ENCODE measurements at places on chromosomes 12 and 14.
A peak's percentile ranks its signal among the peaks of the same experiment; 100 is the strongest.

DNA sequence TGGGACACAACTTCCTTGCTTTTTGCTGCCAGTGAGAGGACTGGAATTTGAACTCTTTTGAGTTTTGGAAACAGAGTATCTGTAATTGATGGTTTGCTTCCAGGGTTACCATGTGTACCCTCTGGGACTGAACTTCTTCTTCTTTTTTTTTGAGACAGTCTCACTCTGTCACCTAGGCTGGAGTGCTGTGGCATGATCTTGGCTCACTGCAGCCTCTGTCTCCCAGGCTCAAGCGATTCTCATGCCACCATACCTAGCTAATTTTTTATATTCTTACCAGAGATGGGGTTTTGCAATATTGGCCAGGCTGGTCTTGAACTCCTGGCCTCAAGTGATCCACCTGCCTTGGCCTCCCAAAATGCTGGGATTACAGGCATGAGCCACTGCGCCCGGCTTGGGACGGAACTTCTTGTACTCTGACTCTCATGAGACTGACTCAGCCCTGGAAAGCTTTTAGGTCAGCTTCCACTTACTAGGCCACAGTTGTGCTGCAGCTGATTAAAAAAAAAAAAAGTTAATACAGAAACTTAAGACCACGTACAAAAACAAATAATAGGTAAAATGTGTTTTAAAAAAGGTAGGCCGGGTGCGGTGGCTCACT lies 15.8 kb downstream of the SEL1L start:
- no peak for DNase-seq

- DNase-seq = no peak
These were observed 53.8 kb downstream of the TRPV4 start for GRCh38 chr12:109779382-109779781.

DNA sequence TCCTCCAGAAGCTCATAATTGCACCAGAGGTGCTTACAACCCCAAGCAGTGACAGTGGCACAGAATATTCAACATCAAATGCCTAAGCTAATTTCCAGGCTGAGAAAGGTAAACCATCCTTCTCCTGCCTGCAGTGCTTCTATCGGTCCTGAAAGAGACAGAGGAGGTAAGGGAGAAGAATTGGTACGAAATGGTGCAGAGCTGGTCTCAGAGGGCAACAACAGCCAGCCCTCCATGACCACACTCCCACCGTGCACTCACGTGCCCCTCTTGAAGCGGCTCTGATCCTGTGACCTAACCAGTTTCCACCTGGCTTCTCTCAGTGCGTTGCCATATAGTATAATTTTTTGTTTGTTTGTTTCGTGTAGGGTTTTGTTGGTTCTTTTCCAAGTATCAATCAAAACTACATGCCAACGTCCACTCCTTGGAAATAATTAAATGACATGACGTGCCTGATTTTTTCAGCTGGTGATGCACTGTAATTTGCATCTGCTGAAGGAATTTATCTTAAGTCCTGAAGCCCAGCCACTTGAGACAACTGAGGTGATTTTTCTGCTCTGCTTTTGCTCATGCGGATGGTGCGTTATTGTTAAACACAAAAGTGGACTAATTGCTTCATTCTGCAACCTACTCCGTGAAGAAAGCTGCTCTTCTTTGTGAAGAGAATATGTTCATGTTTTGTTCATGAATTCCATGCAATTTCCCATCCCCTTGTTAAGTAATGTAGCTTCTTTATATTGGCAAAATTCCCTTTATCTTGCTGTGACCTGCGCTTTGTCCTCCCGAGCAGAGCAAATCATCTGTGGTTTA lies 1.3 kb upstream of the ATP2A2 start:
- DNase-seq = no peak

DNA sequence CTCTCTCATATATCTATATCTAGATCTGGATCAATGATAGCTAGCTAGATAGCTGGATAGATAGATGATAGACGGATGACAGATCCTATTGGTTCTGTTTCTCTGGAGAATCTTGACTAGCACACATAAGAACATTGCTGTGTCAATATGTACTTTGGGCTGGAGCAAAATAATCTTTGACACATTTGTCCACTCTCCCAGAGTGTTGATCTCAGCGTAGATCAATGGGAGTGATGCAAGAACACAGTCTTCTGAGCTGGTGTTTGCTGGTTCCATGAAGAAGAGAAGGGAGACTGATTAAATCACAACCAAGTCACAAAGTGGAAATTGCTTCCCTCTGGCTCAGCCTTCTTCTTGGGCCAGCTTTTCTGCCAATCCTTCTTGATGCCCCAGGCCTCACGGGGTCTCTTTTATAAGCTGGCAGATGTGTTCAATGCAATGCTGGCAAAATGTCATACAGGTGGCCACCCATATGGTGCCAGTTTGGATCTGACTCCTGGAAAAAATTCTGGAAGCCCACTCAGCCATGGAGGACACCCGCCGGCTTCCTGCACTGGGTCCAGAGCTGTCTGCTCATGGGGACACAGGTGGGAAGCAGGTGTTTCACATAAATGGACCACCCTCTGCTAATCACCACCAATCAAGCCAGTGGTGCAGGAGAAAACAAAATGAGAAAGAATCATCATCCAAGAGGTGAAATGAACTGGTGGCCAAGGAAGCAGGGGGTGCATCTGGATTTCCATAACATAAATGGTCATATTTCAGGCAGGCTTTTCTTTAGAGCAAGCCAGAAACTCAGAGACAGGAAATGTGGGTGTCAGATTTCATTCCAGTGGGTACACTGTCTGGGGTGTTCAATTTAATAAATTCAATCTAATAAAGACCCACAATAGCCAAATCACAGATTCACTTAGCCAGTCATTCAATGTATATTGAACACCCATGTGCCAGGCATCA lies 310.3 kb downstream of the DPF3 start:
- no peak for DNase-seq

DNA sequence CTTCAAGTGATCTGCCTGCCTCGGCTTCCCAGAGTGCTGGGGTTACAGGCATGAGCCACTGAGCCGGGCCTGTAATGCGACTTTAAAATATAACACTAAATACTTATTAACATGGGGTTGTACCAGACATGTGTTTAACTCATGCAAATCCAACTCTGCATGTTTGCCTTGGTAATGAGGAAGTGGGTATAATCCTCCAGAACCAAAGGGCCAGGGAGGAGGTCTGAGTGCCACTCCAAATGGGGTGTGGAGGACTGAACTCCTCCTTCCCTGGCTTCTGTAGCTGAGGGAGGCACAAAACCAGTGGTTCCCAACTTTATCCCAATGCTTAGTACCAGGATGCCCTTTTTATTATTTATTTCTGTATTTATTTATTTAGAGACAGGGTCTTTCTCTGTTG lies 61.6 kb upstream of the MED13L start:
- no peak for DNase-seq

GRCh38 chr12:108091679-108092051 lies 37.4 kb upstream of the WSCD2 start:
- no peak for DNase-seq

- no peak for DNase-seq
These were observed 379.8 kb upstream of the PRICKLE1 start for GRCh38 chr12:42969355-42969754.

- DNase-seq = no peak
These were observed 443.5 kb downstream of the TMTC2 start for GRCh38 chr12:83130178-83130577.

DNA sequence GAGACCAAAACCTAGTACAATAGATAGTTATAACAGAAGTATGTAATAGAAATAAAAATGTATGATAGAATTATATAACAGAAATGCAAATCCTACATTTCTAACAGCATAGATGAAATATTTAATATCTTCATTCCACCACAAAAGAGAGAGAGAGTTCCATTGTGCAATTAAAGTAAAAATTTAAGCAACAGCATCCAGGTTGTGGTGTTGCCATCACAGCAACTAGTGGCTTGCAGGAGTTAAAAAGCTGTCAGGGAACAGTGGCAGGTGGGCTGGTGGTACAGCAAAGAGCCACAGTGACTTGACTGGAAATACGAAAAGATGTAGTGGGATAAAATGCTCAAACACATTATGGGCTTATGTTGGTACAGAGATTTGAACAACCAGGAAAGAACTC lies 57.1 kb upstream of the MDM1 start:
- no peak for DNase-seq

GRCh38 chr12:99130808-99131553 lies 485.9 kb downstream of the APAF1 start:
- DNase-seq = peak; percentile 17

DNA sequence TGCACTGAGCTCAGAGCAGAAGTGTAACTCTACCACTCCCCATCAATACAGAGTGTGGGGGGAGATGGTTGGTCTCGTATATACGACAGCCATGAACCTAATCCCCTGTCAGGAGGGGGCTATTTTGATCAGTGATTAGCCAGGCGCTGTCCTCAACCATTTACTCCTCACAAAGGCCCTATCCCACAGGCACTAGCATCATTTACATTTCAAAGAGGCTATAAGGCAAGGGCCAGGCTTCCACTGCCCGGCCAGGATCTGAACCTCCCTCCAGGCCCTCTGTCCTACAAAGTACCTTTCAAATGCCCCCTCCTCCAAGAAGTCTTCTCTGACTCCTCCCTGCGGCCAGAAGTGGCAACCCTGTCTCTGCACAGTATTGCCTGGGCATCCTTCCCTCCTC lies 74.7 kb downstream of the ITPK1 start:
- DNase-seq = no peak

DNA sequence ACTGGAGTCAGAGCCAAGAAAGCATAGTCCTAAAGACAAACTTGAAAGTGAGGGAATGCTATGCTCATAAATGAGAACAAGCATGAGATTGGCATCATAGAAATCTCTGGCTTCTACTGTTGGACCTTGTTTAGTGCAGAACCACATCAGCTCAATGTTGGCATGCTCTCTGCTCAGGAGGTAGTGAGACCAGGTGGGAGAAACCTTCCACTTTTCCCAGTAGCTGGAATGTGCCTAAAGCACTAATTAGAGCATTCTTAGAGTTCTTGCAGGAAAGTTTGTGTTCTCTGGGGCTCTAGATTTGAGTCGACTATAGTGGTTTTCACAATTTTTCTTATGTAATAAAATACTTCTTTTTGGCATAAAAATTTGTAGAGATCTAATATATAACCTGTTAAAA lies 159.7 kb upstream of the PRICKLE1 start:
- DNase-seq = no peak

- no peak for DNase-seq
These were observed 22.2 kb downstream of the SLC41A2 start for GRCh38 chr12:104935886-104936285.

- DNase-seq = no peak
These were observed 238.2 kb upstream of the SSTR1 start for GRCh38 chr14:37969511-37969979.

GRCh38 chr12:101361455-101361854 lies 46.1 kb downstream of the ARL1 start:
- DNase-seq = no peak

DNA sequence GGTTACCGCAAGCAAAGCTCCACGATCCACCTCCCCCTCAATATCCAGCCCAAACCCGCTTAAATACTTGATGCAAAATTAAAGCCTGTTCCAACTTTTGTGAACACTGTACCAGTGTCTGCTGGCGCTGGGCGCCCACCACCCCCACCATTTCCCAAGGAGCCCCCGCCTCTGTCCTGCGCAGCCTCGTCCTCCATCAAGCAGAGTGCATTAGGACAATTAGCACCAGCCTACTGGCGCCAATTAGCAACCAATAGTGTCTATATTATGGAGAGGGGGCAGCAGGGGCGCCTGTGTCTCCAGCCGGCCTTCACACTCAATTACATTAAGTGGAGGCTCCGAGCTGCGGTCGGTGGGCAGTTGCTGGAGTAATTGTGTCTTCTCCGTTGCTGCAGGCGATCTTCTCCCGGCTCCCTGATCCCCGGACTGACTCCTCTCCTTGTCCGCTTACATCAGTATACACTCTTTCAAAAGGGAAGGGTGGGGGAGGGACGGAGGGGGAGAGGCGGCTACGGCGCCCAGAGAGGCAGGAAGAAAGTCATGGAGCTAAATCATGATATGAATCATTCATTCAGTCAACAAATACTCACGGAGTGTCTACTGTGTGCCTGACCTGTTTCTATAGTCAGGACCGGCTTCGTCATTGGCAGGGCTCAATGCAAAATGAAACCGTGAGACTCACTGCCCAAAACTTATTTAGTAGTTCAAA lies 707.3 kb downstream of the MED13L start:
- no peak for DNase-seq

GRCh38 chr12:39297891-39298290 lies 145.0 kb downstream of the KIF21A start:
- DNase-seq = no peak

DNA sequence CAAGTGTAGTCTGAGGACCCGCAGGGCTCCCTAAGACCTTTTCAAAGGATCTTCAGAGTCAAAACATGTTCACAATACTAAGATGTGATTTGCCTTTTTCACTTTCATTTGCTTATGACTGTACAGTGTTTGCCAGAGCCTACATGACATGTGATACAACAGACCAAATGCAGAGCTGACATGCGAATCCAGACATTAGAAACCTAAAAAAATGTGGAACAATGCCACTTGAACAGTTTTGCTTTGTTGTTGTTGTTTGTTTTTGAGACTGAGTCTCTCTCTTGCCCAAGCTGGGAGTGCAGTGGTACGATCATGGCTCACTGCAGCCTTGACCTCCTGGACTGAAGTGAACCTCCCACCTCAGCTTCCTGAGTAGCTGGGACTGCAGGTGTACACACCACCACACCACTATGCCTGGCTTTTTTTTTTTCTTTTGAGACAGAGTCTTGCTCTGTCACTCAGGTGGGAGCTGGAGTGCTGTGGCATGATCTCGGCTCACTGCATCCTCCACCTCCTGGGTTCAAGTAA lies 5.3 kb upstream of the RAB35 start:
- peak; percentile 72 for DNase-seq

GRCh38 chr12:64160711-64161060 lies 61.4 kb downstream of the KICS2 start:
- DNase-seq = no peak

DNA sequence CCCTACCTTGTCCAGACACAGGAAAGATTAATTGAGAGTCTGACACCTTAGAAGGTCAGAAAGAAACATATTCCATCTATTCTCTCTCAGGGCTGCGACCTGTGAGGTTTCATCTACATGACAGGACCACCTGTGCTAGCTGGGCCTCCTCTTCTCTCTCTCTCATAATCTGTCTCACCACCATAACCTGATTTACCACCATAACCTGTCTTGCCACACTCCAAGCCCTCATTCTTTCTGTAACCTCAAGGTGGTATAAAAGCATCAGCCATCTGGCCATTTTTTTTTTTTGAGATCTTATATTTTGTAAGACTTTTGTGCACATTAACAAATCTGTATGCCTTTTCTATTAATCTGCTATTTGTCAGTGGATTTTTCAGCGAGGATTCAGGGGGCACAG lies 75.5 kb downstream of the ACADS start:
- DNase-seq = no peak

- DNase-seq = no peak
These were observed 107.3 kb downstream of the CACNA1C start for GRCh38 chr12:2160043-2160442.

DNA sequence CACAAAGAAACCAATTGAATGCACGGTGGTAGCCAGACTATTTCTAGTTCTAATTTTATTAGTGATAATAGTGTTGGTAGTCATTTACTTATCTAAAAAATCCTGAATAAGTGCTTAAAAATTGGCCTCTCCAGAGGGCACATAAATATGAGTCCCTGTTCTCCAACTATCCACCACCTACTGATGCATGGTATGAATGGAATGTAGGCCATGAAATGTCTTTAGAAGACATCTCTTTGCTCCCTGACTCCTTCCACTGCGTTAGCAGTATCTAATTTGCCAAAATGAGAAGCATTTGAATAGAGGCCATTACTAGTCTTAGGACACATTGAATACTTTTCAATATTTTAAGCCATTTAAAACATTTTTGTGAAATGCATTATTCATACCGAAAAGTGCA lies 261.7 kb downstream of the LRFN5 start:
- DNase-seq = no peak

- no peak for DNase-seq
These were observed 41.5 kb upstream of the LRTM2 start for GRCh38 chr12:1778911-1779310.
